ENCODE measurements at places on chromosomes 7 and 10.

GRCh38 chr7:76377186-76377918, 18.6 kb upstream of the YWHAG start:
- no peak for DNase-seq

DNA sequence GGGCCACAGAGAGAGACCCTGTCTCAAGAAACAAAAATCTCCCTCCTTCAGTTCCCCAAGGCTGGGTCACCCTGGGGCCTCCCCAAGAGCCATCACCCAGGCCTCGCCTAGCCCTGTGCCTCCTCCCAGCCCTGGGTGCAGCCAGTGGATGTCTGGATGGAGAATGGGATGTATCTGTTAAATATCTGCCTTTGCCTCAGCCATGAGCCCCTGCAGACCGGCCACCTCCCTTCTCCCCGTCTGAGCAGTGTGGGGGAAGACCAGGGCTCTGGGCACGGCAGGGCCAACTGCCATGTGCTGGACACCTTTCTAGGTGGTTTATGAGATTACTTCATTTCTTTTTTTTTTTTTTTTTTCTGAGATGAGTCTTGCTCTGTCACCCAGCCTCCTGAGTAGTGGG, 10.0 kb downstream of the ARPC1B start:
- no peak for DNase-seq

DNA sequence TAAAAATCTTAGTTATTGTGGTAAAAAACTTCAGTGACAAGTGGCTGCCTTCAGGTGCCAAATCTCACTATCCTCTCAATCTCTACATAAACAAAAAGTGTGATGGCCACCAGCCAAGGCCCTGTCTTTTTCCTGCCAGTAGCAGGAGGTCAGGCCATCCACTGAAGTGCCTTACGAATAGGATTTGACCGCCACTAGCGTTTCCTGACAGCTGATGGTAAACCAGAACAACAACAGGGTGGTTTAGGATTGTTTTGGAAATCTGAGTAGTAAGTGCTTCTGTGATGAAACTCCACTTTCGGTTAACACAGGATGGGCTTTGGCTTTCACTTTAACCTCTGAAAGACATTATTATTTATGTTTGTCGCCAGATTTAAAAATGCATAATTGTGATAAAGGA, 55.7 kb upstream of the OGDHL start:
- DNase-seq, result no peak

DNA sequence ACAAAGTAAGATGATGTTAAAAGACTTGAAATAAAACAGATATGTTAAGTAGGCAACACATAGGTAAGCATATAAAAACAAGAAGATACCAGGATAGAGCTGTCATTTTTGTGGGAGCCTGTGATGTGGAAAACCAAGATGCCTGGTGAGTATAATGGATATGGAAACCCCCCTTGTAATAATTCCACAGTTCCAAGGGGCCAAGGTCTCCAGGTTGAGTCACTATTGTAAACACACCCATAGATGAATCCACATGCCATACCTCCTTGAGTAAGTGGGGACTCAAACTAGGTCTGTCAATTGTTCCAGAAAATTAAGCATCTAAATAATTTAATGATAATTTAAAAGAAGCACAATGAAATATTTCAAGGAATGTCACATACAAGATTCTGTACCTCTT, 15.9 kb downstream of the CAV1 start:
- no peak for DNase-seq

DNA sequence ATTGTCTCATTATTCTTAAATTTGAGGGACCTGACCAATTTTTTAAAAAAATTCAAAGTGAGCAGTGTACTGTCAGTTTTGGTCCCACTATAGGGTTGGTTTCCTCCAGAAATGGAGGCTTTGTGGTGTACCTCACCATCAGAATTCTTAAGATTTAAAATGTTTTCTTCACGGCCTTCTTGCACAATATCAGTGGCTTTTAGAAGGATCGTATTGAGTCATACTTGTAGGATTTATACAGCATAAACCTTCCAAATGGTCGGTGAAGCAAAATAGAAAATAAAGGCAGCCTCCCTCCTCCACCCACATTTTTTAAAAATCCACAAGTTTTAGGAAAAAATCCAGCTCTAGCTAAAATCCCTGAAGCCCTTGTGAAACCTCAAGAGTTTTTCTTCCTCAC, 126.4 kb downstream of the RNLS start:
- DNase-seq, result peak; percentile 34

GRCh38 chr7:43648473-43649406, 65.8 kb downstream of the STK17A start:
- peak; percentile 67 for DNase-seq

DNA sequence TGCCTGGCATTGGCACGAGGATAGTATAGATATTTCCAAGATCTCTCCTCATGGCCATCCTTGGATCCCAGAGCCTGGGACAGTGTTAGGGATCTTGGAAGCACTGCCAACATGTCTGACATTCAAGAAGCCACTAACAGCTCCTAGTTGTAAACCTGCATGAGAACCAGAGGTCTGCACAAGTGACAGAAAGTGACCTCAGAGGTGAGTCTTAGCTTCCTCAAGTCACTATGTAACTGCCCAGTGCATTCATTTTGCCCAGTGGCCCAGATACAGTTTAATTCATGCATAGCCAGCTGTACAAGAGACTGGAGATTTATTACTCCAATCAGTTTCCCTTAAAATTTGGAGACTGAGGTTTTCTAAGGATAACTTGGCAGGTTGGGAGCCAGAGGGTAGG, 16.7 kb downstream of the SUGCT start:
- no peak for DNase-seq

GRCh38 chr10:2471811-2472210, 595.5 kb upstream of the PFKP start:
- no peak for DNase-seq

DNA sequence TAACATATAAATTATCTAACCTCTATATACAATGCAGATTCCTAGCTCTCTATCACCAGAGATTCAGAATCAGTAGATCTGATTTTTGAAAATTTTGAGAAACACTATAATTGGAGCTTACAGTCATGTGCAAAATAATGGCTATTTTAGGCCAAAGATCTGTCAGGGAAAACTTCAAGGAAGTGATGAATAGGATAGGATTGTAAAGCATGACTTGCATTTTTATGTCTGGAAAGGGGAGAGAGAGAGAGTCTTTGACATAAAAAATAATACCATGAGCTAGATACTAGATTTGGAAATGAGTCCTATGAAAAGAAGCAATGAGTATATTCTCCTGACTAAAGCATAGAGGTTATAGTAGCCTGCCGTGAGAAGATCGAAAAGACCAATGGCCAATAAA, 181.1 kb downstream of the SDHAF3 start:
- DNase-seq, result no peak

GRCh38 chr7:98215561-98216495, 4.6 kb downstream of the BHLHA15 start:
- DNase-seq, result no peak

DNA sequence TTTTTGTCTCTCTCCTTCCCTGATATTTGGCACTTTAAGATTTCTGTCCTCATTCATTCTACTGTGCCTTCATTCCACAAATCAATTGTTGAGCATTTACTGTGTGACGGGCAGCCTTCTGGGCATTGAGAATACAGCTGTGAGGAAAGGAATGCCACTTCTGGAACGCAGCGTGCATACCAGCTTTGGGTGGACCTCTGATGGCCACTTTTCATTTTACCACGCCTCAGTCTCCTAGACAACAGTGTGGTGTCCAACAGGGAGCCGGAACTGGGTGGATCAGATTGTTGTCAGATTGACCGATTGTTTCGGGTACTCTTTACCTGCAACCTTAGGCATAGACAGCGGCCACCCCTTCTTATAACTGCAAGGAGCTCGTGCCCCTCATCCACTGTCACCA, 222.7 kb upstream of the DPP6 start:
- no peak for DNase-seq

DNA sequence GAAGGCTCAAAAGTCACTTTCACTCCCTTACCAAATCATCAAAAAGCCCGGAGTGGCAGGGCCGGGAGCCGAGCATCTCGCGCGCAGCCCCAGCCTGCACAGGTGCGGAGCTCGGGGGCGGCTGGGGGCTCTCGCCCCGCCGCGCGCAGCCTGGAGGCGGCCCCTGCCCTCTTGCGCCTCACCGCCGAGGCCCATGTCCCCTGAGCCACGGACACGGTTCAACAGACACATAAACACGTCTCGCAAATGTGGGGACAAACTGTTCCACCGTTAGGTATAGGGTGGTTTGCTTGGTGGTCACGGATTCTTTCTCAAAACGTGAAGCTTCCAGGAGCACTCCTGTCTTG, 700 bp downstream of the GSAP start:
- DNase-seq, result peak; percentile 64

GRCh38 chr7:69873512-69873911, 275.2 kb downstream of the AUTS2 start:
- DNase-seq, result no peak

GRCh38 chr10:69716711-69717560, 84.8 kb upstream of the COL13A1 start:
- peak; percentile 23 for DNase-seq

GRCh38 chr10:96292971-96293920, 11.0 kb upstream of the DNTT start:
- DNase-seq, result peak; percentile 72

DNA sequence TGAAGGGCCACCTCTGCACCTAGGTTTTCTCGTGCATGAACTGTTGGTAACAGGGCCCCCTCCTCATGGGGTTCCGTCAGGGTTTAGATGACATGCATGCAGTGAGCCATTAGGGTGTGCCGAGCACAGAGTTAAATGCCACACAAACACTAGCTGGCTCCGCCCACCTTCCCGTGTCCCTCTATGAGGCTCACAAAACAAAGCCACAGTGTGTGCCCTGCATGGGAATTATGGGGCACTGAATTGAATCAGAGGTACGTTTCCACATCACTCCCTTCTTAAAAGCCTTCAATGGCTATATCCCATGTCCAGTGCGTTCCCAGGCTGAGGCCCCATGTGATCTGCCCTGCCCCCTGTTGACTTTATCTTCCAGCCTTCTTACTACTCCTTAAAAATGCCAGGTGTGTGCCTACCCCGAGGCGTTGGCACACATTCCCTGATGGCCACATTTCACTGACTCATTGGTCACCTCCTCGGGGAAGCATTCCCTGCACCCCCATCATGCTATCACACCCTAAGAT, 35.7 kb downstream of the GSDME start:
- no peak for DNase-seq

GRCh38 chr10:120508966-120509365, 51.9 kb downstream of the PLPP4 start:
- no peak for DNase-seq

DNA sequence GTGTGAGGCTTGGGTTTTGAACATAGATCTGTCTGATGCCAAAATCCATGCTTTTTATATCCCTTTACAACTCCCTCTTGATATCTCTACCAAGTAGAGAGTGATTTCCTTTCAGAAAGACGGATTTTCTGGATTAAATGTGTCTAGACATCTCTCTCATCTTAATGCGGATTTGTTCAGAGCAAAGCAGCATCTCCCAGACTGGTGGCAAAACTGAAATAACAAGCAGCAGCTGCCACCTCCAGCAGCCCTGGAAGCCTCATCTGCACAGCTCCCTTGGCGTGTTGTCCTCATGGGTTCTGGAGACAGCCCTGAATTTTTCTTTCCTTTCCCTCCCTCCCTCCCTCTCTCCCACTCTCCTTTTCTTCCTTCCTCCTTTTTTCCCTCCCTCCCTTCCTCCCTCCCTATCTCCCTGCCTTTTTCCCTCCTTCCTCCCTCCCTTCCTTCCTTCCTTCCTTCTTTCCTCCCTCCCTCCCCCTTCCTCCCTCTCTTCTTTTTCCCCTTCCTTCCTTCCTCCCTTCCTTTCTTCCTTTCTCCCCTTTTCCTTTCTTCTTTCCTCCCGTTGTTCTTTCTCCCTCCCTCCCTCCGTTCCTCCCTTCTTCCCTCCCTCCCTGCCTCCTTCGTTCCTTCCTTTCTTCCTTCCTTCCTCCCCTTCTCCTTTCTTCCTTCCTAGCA, 639.9 kb downstream of the TYW1 start:
- no peak for DNase-seq

All from common myeloid progenitor, CD34-positive (primary cell).